ENCODE measurements at places on chromosomes 1 and 21. TPM values are rescaled to one million over a fixed set of nuclear protein-coding genes. Genes with fewer than 3 reads are reported as not detected.

The TMEM125 gene
- 16.2 TPM for total RNA-seq

The PIGC gene
- total RNA-seq, result 33.1 TPM

The PSRC1 gene
- 5.5 TPM for total RNA-seq

The RHOU gene
- total RNA-seq, result 1.0 TPM

The BARHL2 gene
- not detected for total RNA-seq

The ZNF672 gene
- total RNA-seq, result 33.8 TPM

The SPRR2E gene
- not detected for total RNA-seq

The RGS1 gene
- total RNA-seq, result not detected

The PADI3 gene
- 0.04 TPM for total RNA-seq

The SLC6A9 gene
- 20.1 TPM for total RNA-seq

The PLEKHG5 gene
- total RNA-seq, result 24.3 TPM

The PUSL1 gene
- 59.9 TPM for total RNA-seq

The PRAMEF26 gene
- not detected for total RNA-seq

The CD1B gene
- total RNA-seq, result not detected

The TSSK3 gene
- total RNA-seq, result not detected

The IL23R gene
- not detected for total RNA-seq

The SPATA6 gene
- total RNA-seq, result 5.0 TPM

The OLFML2B gene
- 3.1 TPM for total RNA-seq

The ALDH4A1 gene
- total RNA-seq, result 18.8 TPM

The KCND3 gene
- under 0.01 TPM for total RNA-seq

The FNBP1L gene
- 68.9 TPM for total RNA-seq

The CRYAA gene
- not detected for total RNA-seq

The SAMD13 gene
- 1.2 TPM for total RNA-seq

The CD1D gene
- total RNA-seq, result 0.34 TPM

The CHI3L2 gene
- total RNA-seq, result 7.5 TPM

The OR6N2 gene
- not detected for total RNA-seq

The TESK2 gene
- 2.1 TPM for total RNA-seq

The RGS21 gene
- total RNA-seq, result not detected

The LAD1 gene
- total RNA-seq, result 38.9 TPM

The PTBP2 gene
- total RNA-seq, result 8.1 TPM

The LENEP gene
- not detected for total RNA-seq

The USH2A gene
- not detected for total RNA-seq

The NR1I3 gene
- not detected for total RNA-seq

The SPATA21 gene
- total RNA-seq, result not detected

The GJA4 gene
- total RNA-seq, result not detected

The TRIM17 gene
- total RNA-seq, result 6.1 TPM

The KANK4 gene
- total RNA-seq, result 10.5 TPM

The NUDT4B gene
- 25.3 TPM for total RNA-seq
